ENCODE measurements at places on chromosomes 12 and 14.

DNA sequence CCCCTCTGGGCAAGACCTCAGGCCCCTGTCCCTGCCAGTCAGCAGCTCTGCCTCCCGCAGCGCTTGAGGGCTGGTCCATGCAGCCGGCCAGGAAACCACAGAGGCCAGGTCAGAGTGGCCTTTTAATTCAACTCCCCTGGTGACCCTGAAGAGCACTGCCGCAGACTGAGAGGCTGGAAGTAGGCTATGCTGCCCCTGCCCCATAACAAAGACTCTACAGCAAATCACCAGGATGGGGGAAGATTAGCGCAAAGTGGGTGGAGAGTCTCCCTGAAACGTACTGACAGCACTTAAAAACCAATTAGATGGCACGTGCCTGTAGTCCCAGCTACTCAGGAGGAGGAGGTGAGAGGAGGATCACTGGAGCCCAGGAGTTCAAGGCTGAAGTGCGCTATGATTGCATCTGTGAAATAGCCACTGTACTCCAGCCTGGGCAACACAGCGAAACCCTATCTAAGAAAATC, 70.5 kb downstream of the ITPK1 start:
- no peak for DNase-seq

GRCh38 chr12:104578453-104578852, 121.7 kb downstream of the CHST11 start:
- no peak for DNase-seq

GRCh38 chr14:99198746-99199502, 73.1 kb downstream of the BCL11B start:
- no peak for DNase-seq

DNA sequence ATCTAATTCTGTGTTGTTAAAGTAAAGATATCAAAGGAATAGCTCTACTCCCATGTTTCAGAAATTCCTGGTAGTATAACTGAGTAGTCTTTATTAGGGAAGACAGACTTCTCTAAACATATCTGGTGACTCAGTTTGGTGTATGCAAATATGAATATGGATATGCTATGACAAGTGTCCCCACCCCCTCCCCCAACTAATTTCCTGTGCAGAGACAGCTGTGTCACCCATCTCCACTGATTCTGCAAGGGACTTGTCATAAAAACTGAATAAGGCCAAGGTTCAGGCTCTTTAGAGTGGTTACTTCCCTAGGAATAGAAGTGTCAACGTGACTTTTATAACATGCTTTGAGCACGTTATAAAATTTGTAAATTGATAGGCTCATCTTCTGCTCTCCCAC, 429.1 kb downstream of the DAD1 start:
- DNase-seq = no peak

DNA sequence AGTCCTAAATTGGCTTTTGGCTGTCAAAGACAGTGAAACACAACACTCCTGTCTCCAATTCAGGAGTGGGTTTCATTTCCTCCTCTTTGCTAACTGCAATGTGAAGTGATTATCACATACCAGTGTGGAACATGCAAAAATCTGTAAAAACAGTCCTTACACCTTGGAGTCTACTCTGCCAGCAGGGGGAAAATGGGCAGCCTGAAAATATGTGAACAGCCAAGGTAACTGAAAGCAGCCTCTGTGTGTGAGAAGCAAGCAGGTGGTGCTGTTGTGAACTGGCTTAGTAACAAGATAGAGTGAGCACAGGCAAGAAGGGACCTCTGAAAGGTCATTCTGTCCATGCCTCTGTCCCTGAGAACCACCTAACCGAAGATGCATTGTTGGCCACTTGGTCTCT, 6.0 kb downstream of the PRMT8 start:
- no peak for DNase-seq

- no peak for DNase-seq
Measured at GRCh38 chr14:103738166-103738565, 22.6 kb downstream of the ZFYVE21 start.

GRCh38 chr12:14211947-14212387, 153.5 kb upstream of the ATF7IP start:
- DNase-seq = no peak

DNA sequence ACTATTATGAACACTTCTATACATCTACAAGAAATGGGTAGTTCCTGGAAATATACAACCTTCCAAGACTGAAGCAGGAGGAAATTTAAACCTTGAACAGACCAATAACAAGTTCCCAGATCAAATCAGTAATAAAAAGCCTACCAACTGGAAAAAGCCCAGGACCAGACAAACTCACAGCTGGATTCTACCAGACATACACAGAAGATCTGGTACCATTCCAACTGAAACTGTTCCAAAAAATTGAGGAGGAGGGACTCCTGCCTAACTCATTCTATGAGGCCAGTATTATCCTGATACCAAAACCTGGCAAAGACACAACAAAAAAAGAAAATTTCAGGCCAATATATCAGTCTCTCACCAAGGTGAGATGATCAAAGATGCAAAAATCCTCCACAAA, 189.4 kb downstream of the RPS29 start:
- no peak for DNase-seq

DNA sequence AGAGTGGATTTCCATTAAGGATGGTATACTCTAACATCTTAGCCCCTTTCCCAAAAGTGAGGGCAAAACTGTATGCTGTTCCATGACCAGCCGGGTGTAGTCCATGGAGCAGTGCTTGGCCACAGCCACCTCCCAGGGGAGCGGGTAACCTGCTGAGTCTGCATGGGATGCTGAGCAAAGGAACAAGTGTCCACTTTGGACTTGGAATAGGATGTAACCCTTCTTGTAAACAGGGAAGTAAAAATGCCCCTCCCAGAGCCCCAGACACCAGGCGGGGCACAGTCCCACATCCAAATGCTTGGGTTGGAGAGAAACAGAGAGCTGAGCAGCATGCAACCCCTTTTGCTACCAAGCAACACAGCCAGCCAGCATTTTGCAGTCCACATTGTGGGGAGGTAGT, 65.6 kb downstream of the ACTN1 start:
- no peak for DNase-seq

DNA sequence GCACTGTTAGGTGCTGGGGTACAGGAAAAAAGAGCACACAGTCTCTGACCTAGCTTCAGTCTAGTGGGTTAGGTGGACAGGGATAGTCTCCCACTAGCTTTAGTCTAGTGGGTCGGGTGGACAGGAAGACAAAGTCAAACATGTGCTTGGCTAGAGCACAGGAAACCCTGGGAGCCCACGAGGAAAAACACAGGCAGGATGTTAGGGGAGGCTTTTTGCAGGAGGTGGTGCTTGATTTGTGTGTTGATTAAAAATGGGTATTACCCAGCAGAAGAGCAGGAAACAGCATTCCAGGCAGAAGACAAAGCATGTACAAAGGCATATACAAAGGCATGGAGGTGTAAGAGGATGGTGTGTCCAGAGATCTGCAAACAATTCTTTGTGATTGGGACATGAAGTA, 23.3 kb downstream of the SLC38A2 start:
- DNase-seq = no peak

- DNase-seq = no peak
Measured at GRCh38 chr12:2999265-2999841, 40.2 kb downstream of the TEAD4 start.

DNA sequence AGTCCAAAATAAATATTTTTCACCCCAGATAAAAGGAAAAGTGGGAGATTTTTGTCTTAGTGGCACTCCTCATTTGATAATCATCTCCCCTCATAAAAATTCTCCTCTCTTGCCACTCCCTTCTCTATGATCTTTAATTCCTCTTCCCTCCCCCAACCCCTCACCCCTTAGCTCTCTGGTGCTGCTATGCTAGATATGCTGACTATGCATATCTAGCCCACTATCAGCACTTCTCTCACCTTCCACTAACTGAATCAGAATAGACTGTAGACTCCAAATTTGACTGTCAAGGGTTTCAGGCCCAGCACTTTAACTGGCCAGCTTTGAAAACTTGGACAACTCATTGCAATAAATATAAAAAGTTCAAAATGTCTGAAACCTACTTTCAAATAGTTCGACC, 254.2 kb downstream of the ETNK1 start:
- no peak for DNase-seq

- DNase-seq = no peak
Measured at GRCh38 chr12:46368138-46368537, 4.4 kb downstream of the SLC38A2 start.

- DNase-seq = no peak
Measured at GRCh38 chr12:75207338-75208083, 2.1 kb downstream of the KCNC2 start.

DNA sequence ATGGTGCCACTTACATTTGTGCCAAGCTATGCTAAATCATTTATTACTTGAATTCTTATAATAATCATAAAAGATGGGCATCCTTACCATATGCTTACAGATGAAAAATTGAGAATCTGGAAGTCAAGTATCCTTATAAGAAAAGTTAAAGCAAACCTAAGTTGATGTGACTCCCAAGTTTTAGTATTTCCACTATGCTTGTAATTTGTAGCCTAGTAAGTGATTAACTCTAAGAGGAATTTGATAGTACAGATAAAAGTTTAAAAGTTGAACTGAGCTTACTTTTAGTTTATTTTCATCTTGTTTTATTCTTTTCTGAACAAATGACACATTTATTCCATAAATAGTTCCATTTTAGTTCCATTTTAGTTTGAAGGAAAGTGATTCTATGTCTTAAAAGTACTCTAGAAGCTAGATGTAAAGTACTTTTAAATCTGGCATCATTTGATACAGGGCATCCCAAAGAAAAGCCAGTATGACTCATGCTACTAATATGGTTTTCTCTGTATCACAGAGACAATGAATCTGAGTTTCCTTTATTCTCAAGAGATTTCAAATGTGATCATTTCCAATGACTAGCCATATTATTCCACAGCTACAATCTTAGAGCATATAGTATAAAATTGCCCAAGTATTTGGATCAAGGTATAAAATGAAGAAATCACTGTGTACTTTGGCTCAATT, 596.0 kb downstream of the SLC16A7 start:
- no peak for DNase-seq

GRCh38 chr12:94297876-94298505, 149.6 kb downstream of the PLXNC1 start:
- DNase-seq = no peak

- no peak for DNase-seq
Measured at GRCh38 chr14:99035712-99036610, 236.0 kb downstream of the BCL11B start.

DNA sequence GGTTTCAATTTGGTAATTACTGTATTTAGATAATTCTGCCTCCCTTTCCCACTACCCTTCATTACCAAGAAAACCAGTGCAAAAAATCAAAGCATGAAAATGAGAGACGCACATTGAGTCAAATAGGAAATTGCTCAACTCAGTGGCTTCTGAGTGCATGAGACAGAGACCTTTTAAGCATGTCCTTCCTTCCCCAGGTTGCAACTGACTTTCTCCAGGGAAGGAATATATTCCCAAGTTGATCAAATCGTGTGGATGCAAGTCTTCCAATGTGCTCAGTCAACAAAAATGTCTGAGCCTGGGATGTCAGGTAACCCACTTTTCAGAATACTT, 12.9 kb downstream of the BMP4 start:
- no peak for DNase-seq

GRCh38 chr12:14840616-14841015, 2.7 kb downstream of the ART4 start:
- DNase-seq = no peak

- no peak for DNase-seq
Measured at GRCh38 chr12:1821805-1822204, 1.4 kb downstream of the LRTM2 start.

DNA sequence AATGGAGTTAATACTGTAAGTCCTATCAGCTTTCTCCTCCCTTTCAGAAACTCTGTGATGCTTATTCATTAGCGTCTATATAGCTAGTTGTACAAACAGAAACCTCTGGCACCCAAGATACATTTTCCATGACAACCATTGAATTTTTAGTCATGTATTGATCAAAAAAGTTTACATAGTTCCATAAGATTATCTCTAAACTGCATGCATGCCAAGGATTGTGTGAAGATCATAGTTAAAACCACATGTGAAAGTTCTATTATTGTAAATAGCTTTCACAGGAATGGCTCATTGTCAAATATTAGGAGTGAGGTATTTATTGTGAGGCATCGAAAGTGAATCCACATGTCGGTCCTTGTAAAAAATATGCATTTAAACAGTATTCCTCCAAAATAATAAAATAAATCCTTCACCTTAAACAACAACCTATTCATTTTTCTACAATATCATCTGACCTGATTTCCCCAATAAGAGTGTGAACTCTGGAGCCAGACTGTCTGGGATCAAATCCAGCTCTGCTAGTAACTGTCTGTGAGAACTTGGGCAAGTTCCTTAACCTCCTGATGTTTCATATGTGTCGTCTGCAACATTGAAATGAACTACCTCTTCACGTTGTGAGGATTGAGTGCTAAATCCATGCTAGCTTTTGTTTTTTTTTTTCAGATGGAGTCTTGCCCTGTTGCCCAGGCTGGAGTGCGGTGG, 10.6 kb upstream of the CDKL1 start:
- no peak for DNase-seq

- no peak for DNase-seq
Measured at GRCh38 chr12:22626406-22626805, 1.4 kb downstream of the ETNK1 start.
